ENCODE measurements at places on chromosomes 1 and 21.

GRCh38 chr1:102751111-102751510 is 357.2 kb downstream of the COL11A1 start:
- no peak for DNase-seq

- no peak for DNase-seq
Measured at GRCh38 chr21:41008974-41009373, 159.0 kb upstream of the BACE2 start.

GRCh38 chr1:196559314-196559713 is 48.9 kb downstream of the KCNT2 start:
- no peak for DNase-seq

DNA sequence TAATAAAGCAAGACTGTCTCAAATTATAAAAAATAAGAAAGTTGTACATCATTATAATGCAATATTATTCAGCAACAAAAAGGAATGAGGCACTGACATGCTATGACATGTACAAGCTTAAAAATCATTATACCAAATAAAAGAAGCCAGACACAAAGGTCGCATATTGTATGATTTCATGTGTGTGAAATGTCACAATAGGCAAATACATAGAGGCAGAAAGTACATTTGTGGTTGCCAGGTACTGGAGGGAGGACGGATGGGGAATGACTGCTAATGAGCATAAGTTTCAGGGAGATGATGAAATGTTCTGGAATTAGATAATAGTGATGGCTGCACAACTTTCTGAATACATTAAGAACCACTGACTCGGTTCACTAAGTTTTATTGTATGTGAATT is 73.6 kb upstream of the NBPF3 start:
- no peak for DNase-seq

GRCh38 chr1:170166518-170167180 is 20.9 kb downstream of the NTMT2 start:
- no peak for DNase-seq

DNA sequence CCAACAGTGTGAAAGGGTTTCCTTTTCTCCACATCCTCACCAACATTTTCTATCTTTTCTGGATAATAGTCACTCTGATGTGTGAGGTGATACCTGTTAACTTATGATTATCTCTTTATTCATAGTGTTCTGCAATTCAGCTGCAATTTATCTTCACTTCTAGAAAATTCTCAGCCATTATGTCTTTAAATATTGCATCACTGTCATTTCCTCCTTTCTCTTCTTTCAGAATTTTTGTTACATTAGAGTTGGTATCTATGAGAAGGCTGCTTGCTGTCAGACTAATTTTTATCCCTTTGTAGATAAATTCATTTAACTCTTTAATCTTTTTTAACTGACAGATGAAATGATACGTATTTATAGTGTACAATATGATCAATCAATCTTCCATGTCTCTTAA is 30.5 kb upstream of the ATF3 start:
- DNase-seq = no peak

DNA sequence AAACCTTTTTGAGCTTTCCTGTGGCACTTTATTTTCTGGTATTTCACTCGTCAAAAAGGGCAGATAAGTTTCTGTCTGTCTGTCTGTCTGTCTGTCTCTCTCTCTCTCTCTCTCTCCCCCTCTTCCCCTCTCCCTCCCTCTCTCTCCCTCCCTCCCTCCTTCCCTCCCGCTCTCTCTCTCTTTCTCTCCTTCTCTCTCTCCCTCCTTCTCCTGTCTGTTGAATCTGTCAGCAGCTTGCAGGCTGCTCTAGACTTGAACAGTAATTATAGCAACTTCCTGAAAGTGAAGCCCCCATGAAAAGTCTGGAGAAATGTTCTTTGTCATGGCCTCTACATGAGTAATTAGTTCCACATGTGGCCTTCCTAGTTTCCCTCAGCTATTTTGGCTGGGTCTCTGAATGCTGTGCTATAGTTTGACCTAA is 275.2 kb upstream of the C1orf105 start:
- no peak for DNase-seq

DNA sequence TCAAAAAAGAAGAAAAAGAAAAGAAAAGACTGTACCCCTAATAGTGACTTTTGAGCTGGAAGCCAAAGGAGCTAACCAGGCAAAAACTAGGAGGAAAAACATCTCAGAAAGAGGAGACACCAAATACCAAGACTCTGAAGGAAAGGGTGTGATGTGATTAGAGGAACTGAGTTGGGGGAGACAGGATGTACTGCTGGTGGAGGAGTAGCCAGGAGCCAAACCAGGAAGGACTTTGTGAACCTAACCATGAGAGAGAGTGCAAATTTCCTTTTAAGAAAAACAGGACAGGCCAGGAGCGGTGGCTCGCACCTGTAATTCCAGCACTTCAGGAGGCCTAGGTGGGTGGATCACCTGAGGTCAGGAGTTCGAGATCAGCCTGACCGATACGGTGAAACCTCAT is 4.1 kb upstream of the RBP7 start:
- DNase-seq = no peak

DNA sequence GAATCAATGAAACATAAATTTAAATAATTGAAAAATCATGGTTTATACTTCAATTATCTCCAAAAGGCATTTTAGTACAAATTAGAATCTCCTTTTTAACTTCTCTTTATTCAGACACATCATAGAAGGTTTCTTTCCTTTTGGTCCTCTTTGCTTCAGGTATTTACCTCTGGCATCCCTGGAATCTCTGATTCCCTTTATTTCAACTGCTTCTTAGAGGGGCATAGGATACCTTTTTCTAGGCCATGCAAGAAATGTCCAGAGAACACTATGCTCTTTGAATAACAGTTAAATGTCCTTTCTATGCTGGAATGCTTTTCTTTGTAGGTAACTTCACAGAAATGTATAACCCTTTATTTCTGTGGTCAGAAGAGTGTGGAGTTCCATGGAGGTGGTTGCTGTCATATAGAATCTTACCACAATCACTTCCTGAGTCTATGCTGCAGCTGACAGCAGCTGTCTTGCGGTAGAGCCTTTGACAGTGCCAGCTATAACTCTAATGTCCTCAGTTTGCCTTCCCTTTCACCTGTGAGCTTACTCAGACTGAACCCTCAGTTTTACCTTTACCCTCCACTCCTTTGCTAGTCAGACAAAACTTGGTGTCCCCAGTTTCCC is 8.6 kb downstream of the LAMC2 start:
- no peak for DNase-seq

GRCh38 chr1:46592823-46593222 is 11.2 kb downstream of the MKNK1 start:
- no peak for DNase-seq

GRCh38 chr1:20430355-20431175 is 55.4 kb downstream of the CAMK2N1 start:
- peak; percentile 65 for DNase-seq

DNA sequence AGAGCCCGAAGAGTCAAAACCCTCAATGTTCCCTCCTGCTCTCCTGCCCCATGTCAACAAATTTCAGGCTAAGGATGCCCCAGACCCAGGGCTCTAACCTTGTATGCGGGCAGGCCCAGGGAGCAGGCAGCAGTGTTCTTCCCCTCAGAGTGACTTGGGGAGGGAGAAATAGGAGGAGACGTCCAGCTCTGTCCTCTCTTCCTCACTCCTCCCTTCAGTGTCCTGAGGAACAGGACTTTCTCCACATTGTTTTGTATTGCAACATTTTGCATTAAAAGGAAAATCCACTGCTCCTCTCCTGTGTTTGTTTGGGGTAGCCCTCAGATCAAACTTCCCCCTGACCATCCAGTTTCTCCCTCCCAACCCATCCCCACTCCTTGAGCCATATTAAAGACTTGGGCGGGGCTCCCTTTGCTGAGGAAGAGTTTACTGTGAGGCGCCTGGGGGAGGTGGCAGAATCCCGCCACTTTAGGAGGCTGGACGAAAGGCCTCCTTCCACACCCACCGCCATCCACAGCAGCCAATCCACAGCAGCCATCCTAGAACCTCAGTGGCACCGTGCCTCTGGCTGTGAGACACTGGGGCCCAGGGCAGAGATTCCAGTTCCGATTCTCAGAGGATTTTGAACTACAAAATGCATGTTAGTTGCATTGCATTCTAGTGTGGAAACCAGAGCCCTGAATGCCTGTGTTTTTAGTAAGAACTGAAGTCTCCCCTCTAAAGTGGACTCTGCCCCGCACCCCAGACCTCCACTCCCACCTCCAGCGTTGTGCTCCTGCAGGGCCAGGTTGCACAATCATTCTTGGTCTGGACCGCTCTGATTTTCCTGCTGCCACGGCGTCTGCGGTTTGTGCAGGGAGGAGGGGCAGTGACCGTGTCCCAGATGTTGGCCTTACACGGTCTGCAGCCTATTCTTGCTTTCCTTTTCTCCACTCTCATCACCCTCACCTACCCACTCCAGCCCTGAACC is 3.0 kb downstream of the OLFML3 start:
- DNase-seq = peak; percentile 74

DNA sequence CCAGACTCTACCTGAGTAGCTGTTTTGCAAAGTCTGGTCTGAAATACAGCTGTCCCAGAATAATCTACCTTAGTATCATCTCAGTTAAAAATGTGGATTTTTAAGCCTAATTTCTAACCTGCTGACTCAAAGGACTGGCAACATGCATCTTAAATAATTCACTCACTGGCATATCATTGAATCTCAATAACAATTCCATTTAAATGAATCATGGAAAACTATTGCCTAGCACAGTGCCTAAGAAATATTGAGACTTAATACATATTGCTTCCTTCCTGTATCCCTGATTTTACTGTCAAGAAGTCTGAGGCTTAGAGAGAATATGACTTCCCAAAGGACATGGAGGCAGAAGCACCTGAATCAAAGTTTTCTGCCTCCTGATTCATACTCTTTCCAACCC is 3.1 kb downstream of the CCDC190 start:
- DNase-seq = no peak

DNA sequence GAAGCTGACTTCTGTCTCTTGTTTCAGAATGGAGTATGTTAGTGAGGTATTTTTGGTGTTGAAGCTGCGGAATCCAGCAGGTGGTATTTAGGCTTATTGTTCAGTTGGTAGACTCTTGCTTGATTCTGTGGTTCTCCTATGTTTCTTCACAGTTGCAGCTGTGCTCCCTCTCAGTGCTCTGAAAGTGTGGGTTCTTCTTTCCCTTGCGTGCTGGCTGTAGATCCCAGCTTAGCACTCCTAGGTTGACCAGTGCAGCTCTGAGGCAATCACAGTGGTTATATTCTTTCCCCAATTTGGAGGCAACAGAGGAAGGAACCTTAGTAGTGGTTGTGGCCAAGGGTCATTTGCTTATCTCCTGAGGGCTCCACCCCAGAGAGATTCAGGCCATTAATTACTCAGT is 269.2 kb upstream of the NRIP1 start:
- DNase-seq = no peak

DNA sequence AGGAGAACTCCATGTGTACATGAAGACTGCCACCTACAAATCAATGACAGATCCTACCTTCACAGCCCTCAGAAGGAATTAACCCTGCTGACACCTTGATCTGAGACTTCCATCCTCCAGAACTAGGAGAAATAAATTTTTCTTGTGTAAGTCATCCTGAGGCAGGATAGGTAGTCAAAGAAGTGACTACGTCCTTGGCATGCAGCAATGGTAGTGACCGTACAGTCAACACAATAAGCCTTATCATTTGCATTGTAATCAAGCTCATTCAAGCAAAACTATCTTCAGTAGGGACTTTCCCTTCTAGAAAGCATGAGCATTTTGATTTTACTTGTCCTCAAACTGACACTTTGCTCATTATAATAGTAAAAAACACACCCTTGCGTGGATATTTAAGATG is 64.0 kb upstream of the KCNK1 start:
- DNase-seq = no peak

GRCh38 chr1:242467556-242468145 is 56.8 kb downstream of the PLD5 start:
- no peak for DNase-seq

- DNase-seq = no peak
Measured at GRCh38 chr1:219582865-219583264, 30.0 kb downstream of the ZC3H11B start.

- no peak for DNase-seq
Measured at GRCh38 chr21:33698087-33698860, 56.0 kb downstream of the ITSN1 start.

DNA sequence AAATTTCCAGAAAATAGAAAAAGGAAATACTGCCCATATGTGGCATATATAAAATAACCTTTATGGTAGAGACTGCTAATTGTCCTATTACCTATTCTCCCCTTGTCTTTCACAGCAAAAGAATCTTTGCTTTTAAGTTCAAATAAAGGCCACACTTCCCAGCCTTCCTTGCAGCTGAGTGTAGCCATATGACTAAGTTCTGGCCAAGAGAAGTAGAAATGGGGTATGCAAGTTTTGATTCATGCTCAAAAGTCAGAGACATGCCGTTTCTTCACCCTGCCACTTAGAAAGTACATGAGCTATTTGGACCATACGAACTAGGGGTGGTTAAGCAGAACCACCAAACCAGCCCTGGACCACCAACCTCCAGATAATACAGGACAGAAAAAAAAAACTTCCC is 18.3 kb upstream of the S100A2 start:
- DNase-seq = no peak
